ENCODE measurements at places on chromosomes 12 and 14. TPM values are rescaled to one million over a fixed set of nuclear protein-coding genes. Genes with fewer than 3 reads are reported as not detected.

KRT73 gene
- not detected for total RNA-seq

SIX4 gene
- total RNA-seq, result not detected

MGST1 gene
- 300 TPM for total RNA-seq

DNM1L gene
- 61.3 TPM for total RNA-seq

GPRC5D gene
- 0.48 TPM for total RNA-seq

CKAP4 gene
- 30.6 TPM for total RNA-seq

PUS1 gene
- 21.1 TPM for total RNA-seq

METTL3 gene
- total RNA-seq, result 22.9 TPM

- no peak for DNase-seq
Measured at GRCh38 chr12:45737638-45738037, 8.1 kb downstream of the ARID2 start.

GRCh38 chr14:103408491-103409155 lies 23.4 kb downstream of the MARK3 start:
- DNase-seq, result no peak

DNA sequence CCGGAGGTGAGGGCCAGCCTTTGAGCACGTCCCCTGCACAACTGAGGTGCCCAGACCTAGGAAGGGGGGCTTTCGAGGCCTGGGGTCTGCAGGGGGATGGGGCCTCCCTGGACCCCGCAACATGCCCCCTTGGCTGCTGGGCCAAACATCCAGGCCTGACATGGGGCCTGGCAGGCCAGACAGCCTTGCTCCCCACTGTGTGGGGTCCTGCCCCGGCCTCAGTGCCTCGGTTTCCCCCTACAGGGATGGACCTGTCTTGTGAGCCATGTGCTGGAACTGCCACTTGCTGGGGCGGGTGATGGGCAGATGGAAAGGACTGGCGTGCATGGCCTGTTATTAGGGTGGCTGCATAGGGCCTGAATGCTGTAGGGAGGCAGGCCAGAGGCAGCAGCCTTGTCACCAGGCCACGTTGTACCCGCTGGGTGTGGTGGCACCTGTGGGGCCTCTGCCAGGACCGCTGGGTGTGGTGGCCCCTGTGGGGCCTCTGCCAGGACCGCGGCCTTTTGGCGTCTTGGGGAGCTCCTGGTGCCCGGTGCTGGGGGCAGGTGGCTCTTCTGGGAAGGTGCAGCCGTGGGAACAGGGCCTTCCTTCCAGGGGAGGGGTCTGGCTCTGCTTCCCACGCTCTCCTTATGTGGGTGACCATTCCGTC lies 20.4 kb downstream of the ASPG start:
- peak; percentile 64 for DNase-seq

- no peak for DNase-seq
Measured at GRCh38 chr12:38911611-38912010, 6.2 kb upstream of the CPNE8 start.

DNA sequence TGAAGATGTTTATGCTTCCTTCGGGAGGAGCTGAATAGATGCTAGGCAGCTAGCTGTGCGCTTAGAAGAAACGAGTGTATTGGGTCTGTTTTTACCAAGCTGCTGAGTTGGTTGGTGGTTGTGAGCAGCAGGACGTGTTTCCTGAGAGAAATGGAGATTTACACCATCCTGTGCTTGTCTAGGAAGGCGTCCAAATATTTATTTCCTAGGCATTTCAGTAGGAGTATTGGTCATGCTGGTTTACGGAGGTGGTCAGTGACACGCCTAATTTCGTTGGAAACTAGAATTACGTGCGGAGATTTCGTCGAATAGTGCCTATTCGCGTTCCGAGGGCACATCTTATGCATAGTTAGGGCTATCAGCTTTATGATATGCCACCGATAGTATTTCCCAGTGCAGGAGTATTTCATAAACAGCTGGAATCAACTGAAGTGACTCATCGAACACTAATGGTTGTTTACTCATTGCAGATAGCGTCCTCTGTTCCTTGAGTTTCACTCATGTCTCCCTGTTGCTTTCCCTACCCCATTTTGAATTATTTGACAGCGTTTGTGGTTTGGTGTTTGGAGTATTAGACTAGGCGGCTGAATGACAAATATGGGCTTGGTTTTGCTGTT lies 780 bp downstream of the TBC1D15 start:
- DNase-seq, result no peak

GRCh38 chr12:125105600-125105999 lies 40.4 kb downstream of the AACS start:
- no peak for DNase-seq

GRCh38 chr12:104653730-104654664 lies 197.2 kb downstream of the CHST11 start:
- no peak for DNase-seq

DNA sequence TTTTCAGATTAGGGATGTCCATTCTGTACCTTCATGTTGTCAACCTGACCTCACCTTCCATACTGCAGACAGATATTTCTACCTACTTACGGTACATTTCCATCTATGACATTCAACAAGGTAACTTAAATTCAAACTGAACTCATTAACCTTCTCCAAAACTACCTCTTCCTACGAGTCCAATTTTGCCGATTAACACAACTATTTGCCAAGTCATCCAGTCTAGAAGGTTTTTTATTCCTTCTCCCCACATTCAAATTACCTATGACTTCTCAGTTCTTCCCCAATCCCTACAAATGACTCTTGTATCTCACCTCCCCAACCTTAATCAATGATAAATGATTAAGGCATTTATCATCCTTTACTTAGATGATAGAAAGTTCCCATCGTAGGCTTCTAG lies 23.6 kb downstream of the SPTSSA start:
- no peak for DNase-seq

DNA sequence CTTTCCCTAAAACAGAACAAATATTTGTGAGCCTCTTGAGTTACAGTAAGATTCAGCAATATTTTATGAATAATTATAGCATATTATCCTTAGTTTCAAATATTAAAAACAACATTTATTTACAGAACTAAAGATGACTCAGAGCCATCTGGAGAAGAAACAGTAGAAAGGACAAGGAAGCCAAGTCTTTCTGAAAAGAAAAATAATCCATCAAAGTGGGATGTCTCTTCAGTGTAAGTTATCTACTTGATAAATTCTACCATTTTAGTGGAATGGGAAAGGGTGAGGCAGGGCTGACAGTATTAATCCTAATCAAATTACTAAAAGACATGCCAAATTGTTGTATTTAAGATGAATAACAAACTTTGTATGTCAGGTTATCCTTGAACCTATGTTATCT lies 88.1 kb downstream of the DNAI7 start:
- DNase-seq, result no peak

DNA sequence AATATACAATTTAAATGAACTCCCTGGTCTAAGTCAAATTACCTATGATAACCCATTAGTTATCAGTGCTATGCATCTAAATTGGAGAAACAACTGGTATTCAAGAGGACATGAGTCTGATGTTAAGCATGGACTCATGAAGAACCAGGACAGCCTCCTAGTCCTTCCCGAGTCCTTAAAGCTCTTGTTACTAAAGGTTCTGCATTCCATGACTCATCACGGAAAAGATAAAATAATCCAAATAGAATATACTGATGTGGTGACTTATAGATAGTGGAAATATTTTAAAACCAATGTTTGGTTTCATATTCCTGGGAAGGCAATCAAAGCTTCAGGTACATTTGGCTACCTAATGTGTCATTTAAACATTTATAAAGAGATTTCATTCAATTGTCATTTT lies 117.2 kb upstream of the PMCH start:
- no peak for DNase-seq

GRCh38 chr12:80268924-80269749 lies 169.8 kb downstream of the OTOGL start:
- DNase-seq, result no peak

DNA sequence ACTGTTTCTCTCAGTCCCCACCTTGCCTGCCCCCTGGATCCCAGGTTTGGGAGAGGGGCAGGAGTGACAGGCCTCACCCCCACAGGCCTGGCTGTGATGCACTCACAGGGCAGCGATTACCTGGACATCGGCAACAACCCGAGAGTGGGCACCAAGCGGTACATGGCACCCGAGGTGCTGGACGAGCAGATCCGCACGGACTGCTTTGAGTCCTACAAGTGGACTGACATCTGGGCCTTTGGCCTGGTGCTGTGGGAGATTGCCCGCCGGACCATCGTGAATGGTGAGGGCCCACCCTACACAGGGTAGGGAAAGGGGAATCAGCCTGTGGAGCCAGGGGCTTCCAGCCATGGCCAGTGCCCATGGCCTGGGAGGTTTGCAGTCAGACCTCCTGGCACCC lies 8.6 kb downstream of the ACVRL1 start:
- no peak for DNase-seq

Data from transverse colon (tissue), 4 donors.